ENCODE measurements at places on chromosomes 4 and X.

DNA sequence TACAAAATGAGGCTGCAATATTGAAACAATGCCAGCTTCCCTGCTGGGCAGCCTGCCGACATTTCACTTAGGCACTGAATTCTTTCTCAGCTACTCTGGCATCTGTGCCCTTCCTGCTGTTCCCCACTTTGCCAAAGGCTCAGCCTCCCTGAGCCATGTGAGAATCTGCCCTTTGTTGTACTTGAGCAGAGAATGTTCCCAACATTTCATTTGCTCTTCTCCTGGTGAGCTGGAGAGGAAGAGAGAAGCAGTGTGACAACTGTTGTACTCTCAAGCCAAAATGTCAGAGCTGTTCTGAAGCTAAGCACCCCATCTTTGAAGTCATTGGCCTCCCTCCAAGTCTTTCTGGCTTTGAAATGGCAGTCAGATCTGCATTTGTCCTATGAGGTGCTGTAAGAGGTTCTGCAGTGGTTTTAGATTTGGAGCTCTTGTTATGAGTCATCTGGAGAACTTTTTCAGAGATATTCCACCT, 32.5 kb downstream of the LANCL3 start:
- DNase-seq = no peak

DNA sequence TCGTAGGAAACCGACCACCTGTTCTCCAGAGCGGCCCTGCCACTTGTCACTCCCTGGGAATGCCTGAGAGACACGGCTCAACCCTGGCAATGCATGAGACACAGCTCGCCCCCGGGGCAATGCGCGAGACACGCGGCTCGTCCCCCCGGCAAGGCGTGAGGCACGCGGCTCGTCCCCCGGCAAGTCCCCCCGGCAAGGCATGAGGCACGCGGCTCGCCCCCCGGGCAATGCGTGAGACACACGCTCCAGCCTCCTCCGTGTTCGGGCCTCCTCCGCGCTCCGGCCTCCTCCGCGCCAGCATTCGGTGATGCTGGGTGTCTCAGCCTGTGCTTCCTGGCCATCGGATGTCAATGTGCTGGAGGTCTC, 27.5 kb upstream of the CPLX1 start:
- DNase-seq = no peak

DNA sequence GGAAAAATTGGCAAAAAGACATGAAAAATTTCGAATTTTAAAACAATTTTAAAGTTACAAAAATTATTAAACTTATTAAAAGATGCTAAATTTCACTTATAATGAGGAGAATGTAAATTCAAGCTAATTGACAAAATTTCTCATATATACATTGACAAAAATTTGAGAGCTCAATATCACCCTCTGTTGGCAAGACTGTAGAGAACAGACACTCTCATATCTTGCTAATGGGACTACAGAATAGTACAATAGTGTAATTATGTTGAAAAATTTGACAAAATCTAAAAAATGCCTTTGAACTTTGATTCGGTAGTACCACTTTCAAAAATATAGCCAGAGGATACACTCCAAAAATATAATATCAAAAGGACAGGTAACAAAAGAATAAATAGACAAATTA, 29.8 kb downstream of the DCAF8L2 start:
- no peak for DNase-seq

GRCh38 chrX:17020851-17021821, 74.7 kb downstream of the REPS2 start:
- no peak for DNase-seq

- no peak for DNase-seq
Observed at GRCh38 chr4:185004562-185005218, 13.6 kb upstream of the HELT start.

GRCh38 chrX:68376373-68376772, 56.9 kb downstream of the OPHN1 start:
- no peak for DNase-seq

- DNase-seq = no peak
Observed at GRCh38 chr4:140014284-140014683, 139.7 kb downstream of the MAML3 start.

Measured in GM20000 (cell line).